Uterus (tissue), 4 donors: ENCODE measurements at places on chromosomes 6 and 20.

GRCh38 chr6:49097116-49097515, 365.9 kb downstream of the MMUT start:
- DNase-seq: no peak

GRCh38 chr20:59750209-59750840, 146.0 kb downstream of the PHACTR3 start:
- no peak for DNase-seq

GRCh38 chr20:40286975-40287531, 402.0 kb downstream of the MAFB start:
- peak; percentile 32 for DNase-seq

DNA sequence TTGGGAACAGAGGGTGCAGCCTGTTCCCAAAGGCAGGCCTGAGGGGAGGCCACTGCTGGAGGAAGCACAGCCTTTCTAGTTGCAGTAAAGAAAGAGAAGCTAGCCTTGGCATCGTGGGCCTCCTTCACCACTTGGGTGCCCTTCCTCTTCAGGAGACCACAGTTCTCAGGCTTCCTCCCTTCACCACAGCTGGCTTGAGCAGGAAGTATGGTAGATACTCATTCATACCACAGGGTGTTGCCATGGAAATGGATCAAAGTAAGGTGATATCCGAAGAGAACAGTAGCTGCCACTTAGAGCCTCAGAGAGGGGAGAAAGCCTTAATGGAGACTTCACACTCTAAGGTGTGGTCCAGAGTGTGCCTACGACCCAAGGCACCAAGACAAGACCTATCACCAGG, 120.4 kb upstream of the RIPOR2 start:
- no peak for DNase-seq

DNA sequence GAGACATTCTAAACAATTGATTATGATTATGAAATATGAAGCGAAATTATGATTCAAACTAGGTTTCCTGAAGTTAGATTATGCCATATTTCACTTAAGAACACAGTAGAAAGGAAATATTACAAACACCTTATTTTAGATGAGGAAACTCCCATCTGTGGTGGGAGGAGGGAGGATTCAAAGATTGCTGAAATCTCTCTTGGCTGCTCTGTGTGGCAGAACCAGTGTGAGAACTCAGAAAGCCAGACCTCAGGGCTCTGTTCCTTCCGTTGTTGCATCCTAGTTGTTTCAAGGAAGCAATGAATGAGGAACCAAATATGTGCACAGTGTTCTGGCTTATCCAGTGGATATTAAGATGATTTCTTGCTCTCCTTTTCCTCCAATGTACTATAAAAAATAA, 2.1 kb downstream of the TAAR5 start:
- no peak for DNase-seq

DNA sequence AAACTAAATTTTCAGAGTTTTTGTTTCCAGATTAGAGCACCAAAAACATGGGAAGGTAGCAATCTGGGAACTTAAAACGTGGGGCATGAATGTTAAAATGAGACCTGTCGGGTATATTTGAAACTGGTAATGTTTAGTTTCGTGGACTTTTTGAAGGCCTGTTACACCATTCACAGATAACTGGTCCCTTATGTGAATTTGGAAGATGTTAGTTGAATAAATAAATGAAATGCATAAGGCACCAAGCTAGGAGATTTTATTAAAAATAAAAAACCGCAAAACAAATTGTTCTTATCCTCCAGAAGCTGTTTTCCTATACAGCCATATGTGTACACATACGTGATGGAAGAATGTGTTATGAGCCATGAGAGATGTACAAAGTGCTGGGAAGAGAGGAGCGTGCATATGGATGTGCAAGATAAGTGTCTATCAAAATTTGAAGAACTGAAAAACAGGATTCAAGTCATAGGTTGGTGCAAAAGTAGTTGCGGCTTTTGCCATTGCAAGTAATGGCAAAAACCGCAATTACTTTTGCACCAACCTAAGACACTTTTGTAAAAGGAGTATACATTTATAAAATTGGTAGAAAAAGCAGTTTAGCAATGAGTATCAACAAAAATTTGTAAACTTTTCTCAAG, 700 bp upstream of the MCUR1 start:
- no peak for DNase-seq

DNA sequence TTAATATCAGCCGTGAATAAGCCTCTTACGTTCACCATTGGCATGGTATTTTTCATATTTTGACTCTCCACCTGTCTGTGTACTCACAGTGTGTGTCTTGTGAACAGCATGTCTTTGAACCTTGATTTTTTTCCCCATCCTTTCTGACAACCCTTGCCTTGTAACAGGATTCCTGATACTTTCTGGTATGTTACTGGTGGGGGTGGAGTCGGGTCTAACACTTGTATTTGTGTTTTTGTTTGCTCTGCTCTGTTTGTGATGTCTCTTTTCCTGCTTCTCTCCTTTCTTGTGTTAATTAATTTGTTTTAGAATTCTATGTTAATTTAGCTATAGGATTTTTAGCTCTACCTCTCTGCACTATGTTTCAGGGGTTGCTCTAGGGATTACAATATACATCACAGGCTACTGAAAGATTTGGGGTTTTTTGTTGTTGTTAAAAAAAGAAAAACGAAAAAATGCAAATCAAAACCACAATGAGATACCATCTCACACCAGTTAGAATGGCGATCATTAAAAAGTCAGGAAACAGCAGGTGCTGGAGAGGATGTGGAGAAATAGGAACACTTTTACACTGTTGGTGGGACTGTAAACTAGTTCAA, 245.1 kb downstream of the CDH4 start:
- DNase-seq: no peak

DNA sequence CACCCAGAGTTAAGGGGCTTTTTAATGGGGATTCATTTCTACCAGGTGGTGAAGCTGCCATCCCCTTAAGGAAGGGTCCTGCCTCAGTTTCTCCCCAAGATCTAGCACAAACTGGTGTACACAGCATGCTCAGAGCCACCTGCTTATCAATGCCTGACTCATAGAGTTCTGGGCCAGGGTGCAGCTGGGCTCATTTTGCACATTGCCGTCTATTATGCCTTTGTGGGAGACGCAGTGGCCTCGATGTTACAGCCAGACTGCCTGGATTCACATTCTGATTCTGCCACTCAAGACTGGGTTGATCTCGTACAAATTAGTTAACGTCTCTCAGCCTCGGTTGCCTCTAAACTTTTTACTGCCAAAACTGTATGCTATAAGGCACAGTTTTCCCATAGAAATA, 365.7 kb downstream of the ZFAND3 start:
- DNase-seq: no peak

DNA sequence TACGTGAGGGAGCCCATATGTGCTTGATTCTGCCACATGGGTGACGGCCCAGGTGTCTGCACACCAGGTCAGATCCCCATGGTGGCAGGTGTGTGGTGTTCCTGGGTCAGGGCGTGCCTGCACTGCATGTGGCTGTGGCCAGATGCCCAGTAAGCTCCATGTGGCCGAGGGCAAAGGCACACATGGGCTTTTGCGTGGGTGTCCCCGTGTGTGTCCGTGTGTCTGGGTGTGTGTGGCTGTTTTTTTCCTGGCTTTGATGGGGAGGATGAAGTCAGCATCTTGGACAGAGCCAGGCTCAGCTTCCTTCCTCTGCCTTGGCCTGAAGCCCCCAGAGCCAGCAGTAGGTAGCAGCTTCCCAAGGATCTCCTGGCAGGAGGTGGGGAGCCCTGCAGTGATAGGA, 1.5 kb upstream of the TNXB start:
- DNase-seq: no peak

GRCh38 chr6:119647309-119647708, 297.7 kb upstream of the MAN1A1 start:
- DNase-seq: no peak

GRCh38 chr20:4306206-4306605, 290.8 kb upstream of the RNF24 start:
- no peak for DNase-seq

DNA sequence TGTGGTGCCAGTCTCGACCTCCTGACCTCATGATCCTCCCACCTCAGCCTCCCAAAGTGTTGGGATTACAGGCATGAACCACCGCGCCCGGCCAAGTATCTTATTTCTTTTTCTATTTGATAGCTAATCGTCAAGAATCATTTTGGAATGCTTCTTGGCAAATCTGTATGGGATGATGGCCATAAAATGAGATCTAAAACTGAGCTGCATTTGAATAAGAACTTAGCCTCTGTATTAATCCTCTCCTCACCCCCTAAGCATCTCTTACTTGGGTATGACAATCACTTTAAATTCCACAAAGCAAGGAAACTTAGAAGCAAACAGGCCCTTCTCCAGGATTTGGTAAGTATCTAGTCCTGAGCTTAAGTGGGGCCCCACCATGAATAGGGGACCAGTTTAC, 108.9 kb upstream of the BTBD3 start:
- no peak for DNase-seq

DNA sequence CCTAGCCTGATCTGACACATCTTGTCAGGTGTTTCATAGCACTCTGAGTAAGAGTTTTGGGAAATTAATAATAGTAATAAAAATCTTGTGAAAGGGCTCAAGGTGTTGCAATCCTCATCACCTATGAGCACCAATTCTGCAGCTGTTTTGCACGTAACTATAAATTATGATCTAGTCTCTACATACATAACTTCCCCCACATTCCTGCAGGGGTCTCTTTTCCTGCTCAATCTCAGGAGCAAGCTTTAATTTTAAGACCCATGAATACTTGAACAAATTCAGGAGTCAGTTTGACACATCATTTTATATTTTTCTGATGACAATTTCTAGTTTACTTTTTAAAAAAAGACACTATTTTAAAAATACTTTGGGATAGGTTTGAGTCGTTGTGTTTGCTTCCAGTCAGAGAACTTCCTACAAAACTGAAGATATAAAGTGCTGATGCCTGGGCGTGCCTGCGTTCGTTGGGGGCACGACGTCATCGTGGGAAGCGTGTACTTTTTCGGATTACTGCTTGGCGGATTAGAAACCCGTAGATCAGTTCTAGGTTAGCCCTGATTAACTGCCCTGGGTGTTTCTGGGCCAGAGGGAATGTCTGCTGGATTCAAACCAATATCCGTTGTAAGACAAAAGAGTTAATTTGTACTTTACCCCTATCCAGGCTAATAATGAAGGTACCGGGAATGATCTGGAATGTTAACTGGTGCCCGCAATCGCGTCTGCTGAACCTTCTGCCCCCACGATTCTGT, 1.0 kb upstream of the E2F3 start:
- DNase-seq: peak; percentile 20

DNA sequence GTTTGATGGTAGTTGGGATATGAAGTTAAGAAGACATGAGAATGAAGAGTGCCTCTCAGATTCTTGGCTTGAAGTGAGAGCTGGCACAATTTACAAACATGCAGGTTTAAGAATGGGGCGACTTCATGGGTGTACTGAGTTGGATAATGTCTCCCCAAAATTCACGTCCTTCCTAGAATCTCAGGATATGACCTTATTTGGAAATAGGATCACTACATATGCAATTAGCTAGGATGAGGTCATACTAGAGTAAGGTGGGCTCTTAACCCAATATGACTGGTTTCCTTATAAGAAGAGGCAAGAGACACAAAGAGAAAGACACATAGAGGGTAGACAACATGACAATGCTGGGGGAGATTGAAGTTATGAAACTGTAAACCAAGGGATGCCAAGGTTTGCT, 5.2 kb downstream of the PKIB start:
- DNase-seq: no peak

- no peak for DNase-seq
These were observed 13.5 kb downstream of the MBOAT1 start for GRCh38 chr6:20198775-20199174.

DNA sequence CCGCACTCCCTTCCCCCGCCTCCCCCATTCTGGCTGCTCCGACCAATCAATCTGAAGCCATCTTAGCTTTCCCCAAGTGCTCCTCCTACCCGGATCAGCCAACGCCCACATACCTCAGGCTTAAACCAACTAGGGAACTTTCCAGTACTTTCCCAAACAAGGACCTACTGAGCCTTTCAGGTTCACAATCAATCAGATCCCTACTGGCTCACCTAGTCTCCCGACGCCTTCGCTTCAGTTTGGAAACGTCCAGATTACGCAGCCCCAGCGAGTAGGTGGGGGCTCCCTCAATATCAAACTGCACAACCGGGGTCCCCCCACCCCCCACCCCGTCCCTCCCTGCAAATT, 432 bp downstream of the HSPA1L start:
- DNase-seq: peak; percentile 99

- DNase-seq: no peak
These were observed 206.3 kb downstream of the PREX1 start for GRCh38 chr20:48621376-48622078.

DNA sequence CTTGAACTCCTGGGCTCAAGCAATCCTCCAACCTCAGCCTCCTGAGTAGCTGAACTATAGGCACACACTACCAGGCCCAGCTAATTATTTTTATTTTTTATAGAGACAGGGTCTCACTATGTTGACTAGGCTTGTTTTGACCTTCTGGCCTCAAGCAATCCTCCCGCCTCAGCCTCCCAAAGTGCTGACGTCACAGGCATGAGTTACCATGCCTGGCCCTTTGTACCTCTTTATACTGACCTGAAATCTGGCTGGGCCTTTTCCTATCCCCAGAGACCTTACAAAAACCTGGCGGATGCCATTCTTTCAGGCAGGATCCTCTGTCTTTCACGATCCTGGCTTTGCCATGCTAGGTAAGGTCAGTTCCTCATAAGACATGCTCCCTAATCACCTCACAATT, 11.5 kb downstream of the WFDC3 start:
- DNase-seq: no peak

- no peak for DNase-seq
These were observed 209.6 kb upstream of the SSTR4 start for GRCh38 chr20:22825546-22825945.

DNA sequence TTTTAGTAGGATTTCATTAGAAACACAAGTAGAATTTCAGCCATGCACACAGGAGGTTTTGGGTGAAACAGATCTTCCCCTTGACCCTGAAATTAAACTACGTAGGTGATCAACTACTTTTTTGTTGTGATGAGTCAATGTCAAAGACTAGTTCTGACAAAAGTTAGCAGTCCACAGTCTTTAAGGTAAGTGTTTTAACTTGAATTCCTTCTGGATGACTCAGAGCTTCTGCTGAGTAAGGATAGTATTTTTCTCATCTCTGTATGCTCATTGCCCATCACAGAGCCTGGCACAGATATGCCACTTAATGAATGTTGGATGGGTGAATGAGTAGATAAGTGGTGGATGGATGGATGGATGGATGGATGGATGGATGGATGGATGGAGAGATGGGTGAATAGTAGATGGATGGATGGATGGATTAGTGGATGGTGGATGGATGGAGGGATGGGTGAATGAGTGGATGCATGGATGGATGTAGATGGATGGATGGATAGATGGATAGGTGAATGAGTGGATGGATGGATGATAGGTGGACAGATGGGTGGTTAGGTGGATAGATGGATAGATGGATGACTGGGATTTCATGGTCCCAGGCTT, 165.3 kb downstream of the ZMYND8 start:
- no peak for DNase-seq

- no peak for DNase-seq
These were observed 30.5 kb downstream of the PLCB1 start for GRCh38 chr20:8162610-8163009.
